Stimulated activated CD8-positive, alpha-beta memory T cell treated with anti-CD3 and anti-CD28 coated beads, Interleukin-4, amount 100 ng/mL, for 4 hours (primary cell): ENCODE measurements at places on chromosomes 4 and X.

- DNase-seq = no peak
Measured at GRCh38 chrX:131264665-131265064, 24.4 kb downstream of the IGSF1 start.

DNA sequence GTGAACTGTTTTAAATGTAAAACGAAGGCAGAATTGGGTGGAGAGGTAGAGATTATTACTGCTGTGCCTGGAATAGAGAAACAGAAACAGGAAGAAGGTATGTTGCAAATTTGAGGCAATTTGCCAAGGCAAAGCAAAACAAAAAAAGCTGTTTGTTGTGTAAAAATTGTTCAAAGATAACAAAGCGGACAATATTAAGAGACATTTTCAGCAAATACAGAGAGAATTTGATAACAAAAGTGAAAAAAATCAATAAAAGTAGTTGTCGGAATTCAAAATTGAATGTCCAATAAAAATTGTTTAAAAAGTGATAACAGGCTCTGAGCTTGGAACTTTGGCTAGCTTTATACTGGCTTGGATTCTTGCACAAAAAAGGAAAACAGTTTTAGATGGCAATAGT is 14.4 kb upstream of the SMS start:
- no peak for DNase-seq

DNA sequence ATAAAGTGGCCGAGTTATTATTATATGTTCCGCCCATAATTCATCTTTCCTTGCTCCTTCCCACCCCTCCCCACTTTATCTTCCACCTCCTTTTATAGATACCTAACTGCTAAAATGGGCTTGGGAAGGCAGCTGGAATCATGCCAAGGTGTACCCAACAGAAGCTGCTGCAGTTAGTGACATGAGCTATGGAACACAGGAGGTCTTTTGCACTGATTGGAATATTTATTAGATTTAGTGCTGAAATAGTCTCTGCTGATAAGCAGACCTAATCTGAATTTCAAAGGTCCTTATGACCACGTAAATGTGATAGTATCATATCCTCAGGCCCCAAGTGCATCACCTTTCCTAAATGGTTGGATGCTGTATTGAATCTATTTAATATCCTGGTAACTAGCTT is 64.9 kb downstream of the HMGB2 start:
- DNase-seq = no peak

GRCh38 chr4:108590776-108591175 is 29.6 kb upstream of the RPL34 start:
- DNase-seq = no peak

DNA sequence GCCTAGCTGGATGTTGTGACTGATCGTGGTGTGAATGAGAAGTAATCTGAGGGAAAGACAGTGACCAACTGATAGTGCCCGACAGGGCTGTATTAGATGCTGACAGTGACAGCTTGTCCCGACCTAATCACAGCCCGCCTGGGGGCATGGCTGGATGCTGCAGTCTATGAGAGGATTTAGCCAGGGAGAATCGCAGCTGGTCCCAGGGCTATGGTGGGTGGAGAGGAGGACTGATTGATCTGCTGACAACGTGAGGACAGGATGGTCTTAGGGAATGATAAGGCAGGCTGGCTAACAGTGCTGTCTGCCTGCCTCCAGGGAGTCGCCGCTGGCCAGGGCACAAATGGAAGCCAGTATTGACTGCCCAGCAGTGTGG is 621 bp upstream of the SUV39H1 start:
- DNase-seq = no peak

DNA sequence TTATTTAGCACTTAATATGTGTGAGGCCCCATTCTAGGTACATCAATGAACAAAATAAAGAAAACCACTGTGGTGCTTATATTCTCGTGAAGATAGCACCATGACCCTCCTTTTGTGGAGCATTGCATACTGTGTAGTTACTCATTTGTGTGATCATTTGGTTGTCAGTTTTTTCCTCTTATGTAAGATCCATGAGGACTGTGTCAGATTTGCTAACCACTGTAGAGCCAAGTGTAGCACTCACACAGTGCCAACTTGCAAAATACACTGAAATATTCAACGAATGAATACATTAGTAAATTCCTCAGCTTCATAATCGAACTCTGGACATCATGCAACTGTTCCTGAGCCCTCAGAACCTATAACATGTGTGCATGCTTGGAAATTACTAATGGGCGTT is 29.5 kb upstream of the SETD7 start:
- no peak for DNase-seq

DNA sequence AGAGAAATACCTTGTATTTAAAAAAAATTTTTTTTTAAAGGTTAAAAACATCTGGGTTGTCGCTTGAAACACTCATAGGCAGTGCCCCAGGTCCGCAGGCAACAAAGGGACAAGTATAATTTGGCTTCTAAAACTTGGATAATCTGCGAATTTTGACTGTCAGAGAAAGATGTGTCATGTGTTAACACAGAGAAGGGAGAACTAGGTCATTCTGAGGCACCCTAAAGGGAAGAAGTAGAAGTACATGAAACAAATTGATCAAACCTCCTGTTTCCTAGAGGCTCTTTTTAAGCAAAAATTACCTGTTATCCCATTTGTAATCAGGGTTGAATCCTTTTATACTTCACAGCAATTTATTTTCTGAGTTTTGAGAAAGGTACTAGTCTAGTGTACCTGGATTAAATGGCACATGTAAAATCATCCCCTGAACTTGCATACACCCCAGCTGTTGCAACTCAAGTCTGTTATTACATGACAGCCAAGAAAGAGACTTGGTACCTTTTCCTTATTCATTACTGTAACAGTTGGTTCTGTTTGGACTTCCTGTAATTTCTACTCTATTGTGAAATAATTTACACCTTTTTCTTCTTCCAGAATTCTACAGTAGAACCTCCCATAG is 1.7 kb downstream of the SRD5A3 start:
- DNase-seq = no peak

- DNase-seq = no peak
Measured at GRCh38 chrX:15838017-15838416, 16.6 kb downstream of the AP1S2 start.

- DNase-seq = no peak
Measured at GRCh38 chr4:85409251-85409650, 65.7 kb upstream of the ARHGAP24 start.

DNA sequence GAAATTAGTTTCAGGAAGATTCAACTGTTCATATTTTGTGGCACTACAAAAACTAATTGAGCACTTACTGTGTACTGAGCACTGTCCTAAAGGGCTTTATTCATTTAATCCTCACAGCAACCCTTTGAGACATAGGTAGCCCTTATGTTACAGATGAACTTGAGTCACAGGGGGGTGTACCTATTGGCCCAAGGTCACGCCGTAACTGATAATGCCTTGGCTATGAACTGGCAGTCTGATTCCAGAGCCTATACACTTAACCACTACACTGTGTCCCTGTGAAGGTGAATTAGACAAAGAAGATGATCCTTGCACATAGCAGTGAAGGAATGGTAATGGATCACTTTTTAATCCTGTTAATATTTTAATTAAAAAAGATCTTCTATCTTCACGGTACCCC is 12.0 kb downstream of the TMEM165 start:
- no peak for DNase-seq
